ENCODE measurements at places on chromosomes 11 and 22.

GRCh38 chr11:121487191-121487590 lies 34.4 kb upstream of the SORL1-AS1 start:
- no peak for DNase-seq

DNA sequence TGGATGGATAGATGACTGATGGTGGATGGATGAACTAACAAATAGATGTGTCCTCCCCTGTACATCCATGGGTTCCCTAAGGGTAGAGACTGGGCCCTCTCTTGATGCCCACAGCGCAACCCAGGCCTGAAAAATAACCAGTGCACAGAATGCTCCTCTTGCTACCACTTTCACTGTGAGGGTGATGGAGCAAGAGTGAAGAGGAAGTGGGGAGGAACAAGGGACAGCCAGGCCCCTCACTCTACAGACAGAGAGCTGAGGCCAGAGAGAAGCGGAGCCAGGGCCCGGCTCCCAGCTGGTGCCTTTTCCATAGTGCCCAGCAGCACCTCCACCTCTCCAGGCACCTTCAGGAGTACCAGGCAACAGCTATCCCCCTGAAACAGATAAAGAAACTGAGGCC lies 67.7 kb downstream of the THAP12 start:
- DNase-seq, result no peak

DNA sequence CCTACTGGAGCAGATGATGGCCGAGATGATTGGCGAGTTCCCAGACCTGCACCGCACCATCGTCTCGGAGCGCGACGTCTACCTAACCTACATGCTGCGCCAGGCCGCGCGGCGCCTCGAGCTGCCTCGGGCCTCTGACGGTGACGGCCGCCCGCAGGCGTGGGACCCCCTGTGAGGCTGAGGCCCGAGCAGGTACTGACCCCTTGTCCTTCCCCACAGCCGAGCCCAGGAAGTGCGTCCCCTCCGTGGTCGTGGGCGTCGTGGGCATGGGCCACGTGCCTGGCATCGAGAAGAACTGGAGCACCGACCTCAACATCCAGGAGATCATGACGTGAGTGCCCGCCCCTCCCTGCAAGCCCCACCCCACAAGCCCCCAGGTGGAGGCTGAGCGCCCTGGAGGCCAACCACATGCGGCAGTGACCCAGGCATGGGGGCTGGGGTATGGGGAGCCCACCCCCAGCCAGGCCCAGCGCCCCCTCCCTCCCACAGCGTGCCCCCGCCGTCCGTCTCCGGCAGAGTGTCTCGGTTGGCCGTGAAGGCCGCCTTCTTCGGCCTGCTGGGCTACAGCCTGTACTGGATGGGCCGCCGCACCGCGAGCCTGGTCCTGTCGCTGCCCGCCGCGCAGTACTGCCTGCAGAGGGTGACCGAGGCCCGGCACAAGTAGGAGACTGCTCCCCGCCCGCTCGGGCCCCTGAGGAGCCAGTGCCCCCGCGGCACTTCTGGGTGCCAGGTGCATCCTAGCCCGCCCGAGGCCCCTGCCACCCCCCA lies 2.8 kb upstream of the SELENOO start:
- DNase-seq, result no peak

- no peak for DNase-seq
Measured at GRCh38 chr11:18485913-18486528, 30.4 kb downstream of the LDHAL6A start.

GRCh38 chr11:126163074-126163700 lies 48.3 kb downstream of the RPUSD4 start:
- DNase-seq, result peak; percentile 64

DNA sequence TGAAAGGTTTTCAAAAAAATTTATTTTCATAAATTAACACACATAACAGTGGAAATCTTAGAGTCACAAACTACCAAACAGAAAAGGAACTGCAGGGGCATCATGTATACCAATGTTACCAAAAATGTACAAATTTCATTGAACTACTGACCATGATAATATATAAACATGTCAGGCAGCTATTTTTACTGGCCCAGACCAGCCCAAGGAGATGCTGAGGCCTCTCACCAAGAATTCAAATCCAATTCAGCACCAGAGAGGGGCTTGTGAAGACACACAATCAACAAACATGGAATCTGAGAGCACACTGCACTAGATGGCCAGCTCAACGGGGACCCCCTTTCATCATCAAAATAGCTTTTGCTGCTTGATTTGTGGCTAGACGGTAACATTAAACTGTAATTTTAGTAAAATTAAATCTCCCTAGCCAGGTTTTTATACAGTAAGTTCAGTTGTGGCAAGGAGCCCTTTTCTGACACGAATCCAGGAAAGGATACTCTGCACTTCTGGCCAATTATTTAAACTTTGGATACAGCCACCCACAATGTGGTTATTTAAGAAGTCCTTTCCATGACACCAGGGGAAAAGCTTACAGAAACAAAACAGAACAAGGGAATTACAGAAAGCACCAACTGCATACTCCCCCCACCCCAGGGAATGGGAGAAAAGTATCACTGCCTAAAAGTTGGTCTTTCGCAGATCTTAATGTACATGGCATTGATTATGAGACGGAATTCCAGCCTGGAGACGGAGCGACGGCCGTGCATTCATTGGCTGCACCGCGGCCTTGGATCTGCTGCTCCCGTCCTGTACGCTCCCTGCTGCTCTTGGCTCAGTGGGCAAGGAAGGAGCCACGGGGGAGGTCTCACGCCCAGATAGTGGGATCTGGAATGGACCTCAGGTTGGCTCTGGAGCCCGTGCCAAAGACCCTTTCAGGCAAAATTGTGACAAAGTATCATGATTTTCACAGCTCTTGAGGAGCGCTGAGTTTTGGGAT lies 19.6 kb upstream of the PISD start:
- no peak for DNase-seq

DNA sequence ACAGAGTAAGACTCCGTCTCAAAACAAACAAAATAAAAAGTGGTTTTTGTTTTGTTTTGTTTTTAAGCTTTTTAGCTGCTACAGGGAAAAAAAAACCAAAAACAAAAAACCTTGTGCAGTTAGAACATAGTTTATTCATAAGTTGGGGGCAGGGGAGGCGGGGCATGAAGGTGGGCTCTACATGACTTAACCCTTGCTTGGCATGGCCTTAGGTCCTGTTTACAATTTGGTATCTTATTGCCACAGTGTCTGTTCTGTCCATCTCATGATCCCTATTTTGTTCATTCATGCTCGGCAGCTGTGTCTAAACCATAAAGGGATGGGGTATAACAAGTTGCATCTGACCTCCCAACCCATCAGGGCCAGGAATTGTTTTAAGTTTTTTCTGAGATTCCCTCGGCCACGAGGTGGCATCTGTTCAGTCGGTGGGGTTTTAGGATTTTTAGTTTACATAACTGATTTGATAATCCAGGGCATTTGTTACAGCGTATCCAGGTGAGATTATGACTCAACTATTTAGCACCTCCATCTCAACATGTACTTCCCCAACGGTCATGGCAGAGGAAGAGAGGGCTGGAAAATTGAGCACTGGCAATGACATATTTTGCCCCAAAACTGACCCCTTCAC lies 6.9 kb downstream of the AP5B1 start:
- DNase-seq, result no peak

GRCh38 chr22:44754998-44755397 lies 2.6 kb downstream of the ARHGAP8 start:
- no peak for DNase-seq

- no peak for DNase-seq
Measured at GRCh38 chr22:46789992-46790391, 27.5 kb downstream of the TBC1D22A start.

DNA sequence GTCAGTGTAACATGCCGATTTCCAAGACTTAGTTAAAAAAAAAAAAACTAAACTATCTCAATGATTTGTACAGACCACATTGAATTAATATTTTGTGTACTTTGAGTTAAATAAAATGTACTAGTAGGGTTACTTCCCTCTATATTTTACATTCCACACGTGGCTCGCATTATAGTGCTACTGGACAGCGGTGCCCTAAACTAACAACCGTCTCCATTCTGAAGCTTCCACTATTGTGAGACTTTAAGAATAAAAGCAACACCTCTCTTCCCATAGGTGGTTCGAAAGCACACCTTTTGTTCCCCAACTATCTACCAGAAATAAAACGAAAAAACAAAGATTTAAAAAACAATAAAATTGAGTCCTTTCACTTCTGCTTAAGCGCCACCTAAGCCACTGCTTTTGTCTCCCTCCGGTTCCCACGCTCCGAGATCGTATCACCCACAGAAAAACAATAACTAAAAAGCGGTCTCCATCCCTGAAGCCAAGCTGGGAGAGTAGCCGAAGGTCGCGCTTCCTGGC lies 380 bp upstream of the TTC17 start:
- no peak for DNase-seq

DNA sequence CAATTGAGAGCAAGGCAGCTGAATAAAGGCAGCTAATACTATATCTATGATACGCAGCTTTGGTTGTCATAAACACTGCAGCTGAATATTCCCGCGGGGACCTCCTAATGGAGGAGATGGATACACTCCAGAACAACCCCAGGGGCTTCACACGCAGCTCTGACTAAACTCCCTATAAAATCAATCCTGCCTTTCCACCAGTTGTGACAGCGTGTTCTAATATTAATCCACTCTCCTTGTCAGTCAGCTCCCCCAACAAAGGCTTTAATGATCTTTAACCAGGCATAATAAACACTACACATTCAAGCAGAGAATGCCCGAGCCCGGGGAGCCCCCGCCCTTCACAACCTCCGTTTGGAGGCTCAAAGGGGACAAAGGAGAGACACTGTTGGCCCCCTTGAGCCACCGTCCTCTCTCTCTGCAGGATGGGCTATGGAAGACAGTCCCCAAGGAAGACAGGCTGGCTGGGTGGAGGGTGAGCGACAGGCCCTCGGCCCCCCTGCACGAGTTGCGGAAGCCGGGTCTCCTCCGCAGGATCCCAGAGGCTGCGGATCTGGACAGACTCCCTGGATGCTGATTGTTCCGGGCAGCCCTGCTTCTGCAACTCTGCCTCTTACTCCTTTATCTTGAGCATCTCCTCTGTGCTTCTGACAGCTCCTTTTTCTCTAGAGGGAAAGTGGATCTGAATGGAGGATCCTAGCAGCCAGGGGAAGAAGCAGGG lies 565.2 kb downstream of the BUD13 start:
- no peak for DNase-seq

DNA sequence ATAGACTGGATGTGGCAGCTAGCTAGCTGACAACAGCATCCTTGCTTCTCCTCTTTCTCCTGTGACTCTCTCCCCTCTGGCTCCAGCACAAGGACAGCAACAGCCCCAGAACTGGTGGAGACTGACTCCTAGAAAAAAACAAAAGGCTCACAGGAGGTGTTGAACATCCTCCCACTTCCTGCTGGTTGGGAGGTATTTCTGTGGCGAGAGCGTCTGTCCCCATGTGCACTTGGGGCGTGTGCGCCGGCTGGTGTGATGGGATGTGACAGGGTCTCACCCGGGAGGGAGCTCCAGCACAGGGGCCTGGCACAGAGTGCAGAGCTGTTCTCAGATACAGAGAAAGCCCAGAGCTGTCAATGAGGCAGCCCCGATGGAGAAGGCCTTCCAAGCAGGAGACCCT lies 107.2 kb upstream of the E2F8 start:
- DNase-seq, result no peak

DNA sequence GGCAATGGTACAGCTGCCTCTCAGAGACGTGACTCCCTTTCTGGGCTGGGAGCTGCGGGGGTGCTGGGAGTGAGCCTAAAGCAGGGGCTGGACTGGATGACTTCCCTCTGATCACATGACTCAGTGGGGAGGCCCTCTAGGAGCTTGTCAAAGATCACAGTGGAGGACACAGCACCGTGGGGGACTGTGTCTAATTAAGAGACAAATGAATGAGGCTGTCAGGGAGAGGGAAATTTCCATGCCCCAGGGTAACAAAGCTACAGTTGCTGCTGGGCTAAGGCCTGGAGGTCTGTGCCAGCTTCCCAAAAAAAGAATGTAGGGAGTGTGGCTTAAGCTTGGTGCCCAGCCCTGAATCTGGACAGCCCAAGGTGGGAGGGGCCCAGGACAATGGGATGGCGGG lies 262.8 kb upstream of the PLET1 start:
- DNase-seq, result peak; percentile 19

DNA sequence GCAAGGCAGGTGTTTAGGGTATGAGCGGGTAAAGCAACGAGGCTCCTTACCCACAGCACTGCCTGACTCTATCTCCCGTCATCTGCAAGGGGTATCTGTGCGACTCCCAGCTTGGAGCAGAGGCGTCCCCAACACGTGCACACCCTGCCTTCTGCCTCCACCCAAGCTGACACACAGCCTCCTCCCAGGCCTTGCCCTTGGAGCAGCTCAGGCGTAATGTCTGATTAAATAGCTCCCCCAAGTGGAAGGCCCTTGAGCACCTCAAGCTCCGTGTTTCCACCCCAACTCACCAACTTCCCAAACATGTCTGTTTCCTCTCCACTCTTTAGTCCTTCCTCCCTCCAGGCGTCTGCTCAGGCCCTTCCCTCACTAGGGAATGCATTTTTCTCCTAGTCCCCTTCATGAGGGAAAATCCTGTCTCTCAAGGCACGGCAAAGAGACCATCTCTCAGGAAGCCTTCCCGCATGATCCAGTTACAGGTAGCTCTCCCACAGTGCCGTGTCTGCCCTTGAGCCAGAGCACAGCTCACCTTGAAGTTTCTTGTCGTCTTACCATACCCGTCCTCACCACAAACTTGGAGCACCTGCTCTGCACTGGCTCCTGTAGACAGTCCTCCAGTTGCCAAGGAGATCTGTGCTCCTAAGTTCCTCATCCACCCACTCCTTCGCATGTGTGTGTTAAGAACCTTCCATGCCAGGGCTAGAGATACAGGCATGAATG lies 15.8 kb downstream of the CYB5R2 start:
- no peak for DNase-seq

DNA sequence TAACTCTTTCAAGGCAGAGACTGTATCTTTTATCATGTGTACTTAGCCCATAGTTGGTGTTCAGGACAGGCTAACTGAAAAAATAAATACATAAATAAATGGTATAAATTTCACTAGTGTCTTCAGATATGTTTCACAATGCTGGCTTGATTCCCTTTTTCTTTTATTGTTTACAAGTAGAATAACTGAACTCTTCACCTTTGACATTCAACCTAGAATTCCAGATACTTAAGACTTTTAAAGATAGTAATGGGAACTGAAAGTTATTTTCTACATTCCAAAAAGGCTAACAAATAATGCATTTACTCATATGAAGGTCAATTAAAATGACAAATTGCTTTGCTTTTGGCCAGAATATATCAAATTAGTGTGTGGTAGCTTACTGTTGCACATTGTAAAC lies 411.3 kb upstream of the TENM4 start:
- DNase-seq, result no peak
